ENCODE measurements at places on chromosomes 4 and X.

DNA sequence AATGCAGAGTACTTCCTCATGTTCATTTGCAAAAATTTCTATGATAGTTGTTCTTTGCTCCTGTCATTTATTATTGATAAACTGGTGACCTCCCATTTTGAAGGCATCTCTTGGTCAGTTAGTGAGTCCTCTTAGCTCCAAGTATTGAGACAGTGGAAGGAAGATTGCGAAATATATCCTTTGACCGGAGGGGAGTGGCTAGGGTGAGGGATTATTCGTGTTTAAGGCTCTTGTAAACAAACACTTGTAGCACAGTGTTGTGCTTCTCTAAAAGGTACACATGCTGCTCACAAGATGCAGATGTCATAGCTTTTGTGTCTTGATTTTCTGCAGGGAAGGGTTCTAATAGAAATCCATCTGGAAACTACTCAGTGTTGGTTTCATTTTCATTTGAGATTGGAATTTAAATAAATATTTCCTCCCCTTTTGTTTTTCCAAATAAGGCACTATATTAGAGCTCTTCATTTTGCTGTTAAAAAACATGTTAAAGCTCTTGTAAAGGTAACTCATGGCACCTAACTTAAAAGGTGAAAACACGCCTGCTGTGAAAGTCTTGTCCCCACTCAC is 21.8 kb downstream of the TXLNG start:
- DNase-seq: no peak

- peak; percentile 0 for DNase-seq
Measured at GRCh38 chrX:75038925-75039324, 113.7 kb upstream of the NEXMIF start.

DNA sequence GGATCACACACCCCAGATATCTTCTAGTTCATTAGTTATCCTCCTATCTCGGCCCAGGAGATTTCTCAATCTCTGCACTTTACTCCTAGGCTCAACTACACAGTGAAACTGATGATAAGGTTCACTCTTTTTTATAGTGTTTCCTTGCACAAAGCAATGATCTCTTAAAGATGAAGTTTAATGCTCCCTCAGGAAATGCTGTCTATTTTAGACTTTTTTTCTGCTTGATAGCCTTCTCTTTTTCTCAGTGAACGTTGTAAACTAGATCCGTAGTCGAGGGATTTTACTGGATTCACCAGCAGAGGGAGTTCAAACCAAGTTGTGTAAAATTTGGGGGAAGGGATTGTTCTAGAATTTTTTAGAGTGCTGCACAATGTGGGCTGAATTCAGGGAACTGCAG is 269.6 kb downstream of the GBA3 start:
- DNase-seq: no peak

- no peak for DNase-seq
Measured at GRCh38 chrX:152202886-152203285, 64.5 kb upstream of the MAGEA10 start.

GRCh38 chr4:69731241-69731640 is 29.2 kb downstream of the SULT1B1 start:
- no peak for DNase-seq

DNA sequence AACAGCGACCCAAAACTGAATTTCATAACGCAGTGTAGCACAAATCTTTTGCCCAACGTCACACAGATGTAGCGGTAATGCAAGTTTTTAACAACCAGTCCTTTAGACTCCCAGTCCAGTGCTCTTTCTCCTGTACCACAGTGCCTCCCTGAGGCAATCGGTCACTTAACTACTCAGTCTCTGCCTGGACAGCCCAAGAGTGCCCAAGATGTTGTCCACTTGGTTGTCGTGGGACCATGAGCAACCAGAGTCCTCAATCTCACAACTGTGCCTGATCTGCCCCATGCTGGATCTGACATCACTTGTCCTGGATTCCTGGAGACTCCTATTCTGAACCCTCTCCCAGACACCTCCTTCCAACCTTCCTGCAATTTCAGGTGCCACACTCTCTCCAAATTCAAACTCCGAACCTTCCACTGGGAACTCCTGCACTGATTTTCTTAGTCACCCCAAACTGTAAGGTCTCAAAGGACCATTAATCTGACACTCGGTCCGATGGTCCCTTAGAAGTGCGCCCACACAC is 702 bp downstream of the MMGT1 start:
- no peak for DNase-seq

GRCh38 chr4:71240094-71240493 is 98.7 kb upstream of the SLC4A4 start:
- no peak for DNase-seq

- DNase-seq: no peak
Measured at GRCh38 chr4:146338512-146338911, 124.2 kb downstream of the REELD1 start.

- no peak for DNase-seq
Measured at GRCh38 chr4:95409750-95410149, 139.0 kb downstream of the UNC5C start.

DNA sequence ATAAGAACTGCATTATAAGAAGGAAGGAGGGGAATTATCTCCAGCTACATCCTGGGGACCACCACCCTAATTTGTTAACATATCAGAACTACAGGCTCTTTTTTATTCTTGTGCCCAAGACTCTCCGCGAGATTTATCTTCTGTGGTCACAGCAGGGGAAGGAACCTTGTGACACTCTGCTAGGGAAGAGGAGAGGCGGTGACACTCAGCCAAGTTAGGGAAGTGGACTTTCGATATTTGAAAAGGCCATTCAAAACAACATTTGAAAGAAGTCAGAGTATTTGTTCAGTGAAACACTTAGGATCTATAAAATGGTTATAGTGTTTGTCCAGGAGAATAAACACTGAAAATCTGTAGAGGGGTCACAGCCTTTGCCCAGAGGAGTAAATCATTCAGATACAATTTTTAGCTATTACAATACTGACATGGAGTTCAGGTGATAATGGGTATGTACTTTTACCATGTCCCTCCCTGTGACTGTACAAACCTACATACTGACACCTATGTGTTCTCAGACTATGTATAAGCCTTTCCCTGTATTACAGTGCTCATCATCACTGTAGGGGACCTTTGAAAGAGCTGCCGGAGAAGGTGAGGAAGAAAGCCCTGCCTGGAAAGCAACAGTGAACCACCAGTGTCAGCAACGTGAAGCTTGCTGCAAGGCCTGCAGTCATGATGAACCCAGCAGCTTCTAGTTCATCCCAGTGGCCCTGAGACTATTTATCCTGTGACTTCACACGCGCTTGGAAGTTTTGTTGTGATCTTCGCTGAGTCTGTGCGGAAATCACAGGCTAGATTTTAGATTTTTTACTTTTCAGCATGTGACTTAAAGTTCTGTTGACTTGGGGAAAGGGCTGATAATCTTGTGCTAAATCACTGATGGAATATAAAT is 8.5 kb upstream of the PTTG2 start:
- DNase-seq: no peak

DNA sequence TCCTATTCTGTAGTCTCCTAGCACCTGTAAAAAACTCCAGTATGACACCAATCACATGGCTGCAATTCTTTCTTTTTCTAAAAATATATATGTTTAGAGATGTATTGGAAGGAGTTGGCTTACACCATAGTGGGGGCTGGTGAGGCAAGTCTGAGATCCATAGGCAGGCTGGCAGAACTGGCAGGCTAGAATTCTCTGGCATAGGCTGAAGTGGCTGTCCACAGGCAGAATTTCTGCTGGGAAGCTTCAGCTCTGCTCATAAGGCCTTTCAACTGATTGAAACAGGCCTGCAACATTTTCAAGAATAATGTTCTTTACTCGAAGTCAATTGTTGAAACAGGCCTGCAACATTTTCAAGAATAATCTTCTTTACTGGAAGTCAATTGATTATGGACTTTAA is 37.0 kb downstream of the FGF2 start:
- DNase-seq: no peak
